ENCODE measurements at places on chromosomes 6 and 20. TPM values are rescaled to one million over a fixed set of nuclear protein-coding genes. Genes with fewer than 3 reads are reported as not detected.

GRCh38 chr6:63563235-63563634 is 9.0 kb upstream of the LOC128125822 start:
- no peaks in the 10 kb centered on the region for H3K4me1 ChIP-seq
- no peaks in the 10 kb centered on the region for H3K27me3 ChIP-seq
- H3K4me3 ChIP-seq = no peak overlapping the region
- H3K36me3 ChIP-seq = no peaks in the 10 kb centered on the region
- H3K27ac ChIP-seq = no peak overlapping the region

The PRICKLE4 gene
- 5.3 TPM for total RNA-seq

DNA sequence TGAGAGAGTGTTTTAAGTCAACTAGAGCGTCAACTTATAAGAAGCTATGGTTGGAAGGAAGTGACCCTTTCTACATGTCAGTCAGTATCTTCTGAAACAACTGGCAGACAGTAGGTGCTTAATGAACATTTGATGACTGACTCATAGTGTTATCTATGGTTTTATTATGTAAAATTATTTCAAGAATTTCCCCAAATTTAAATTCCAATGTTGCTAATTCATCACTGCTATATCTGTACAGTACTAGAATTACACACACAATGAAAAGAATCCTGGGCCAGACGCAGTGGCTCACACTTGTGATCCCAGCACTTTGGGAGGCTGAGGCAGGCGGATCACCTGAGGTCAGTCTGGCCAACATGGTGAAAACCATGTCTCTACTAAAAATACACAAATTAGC is 721.4 kb upstream of the FLRT3 start:
- no peak overlapping the region for H3K27ac ChIP-seq
- no peaks in the 10 kb centered on the region for H3K27me3 ChIP-seq
- no peak for DNase-seq
- peaks cover 4% of the 10 kb centered on the region for H3K4me1 ChIP-seq
- no peak overlapping the region for H3K4me3 ChIP-seq

DNA sequence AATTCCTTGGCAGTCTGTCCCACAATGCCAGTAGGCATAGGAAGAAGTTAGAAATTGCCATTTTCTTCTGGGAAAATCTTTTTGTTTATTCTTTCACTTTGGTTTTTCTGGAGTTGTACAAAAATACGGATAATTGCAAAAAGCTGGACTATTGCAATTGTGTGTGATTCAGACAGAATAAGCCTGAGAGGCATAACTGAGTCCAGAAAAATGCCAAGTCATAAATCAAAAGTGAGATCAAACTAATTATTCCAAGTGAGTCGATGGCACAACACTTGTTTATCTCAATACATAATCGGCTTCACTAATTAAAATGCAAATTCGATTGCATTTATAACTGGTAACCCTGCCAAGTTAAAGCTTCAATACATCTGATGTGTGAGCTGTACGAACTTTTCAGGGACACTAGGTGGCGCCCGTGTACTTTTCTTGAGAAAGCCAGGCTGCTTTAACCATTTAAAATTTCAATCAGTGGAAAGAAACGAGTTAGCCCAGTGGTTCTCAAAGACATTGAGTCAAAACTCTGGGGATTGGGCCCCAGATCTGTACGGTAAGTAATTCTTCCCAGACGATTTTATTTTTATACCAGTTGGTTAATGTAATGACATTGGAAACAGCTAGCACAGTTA is 102.6 kb downstream of the LAMP5 start:
- no peak overlapping the region for H3K27ac ChIP-seq
- H3K4me1 ChIP-seq = no peaks in the 10 kb centered on the region
- H3K4me3 ChIP-seq = no peak overlapping the region
- no peak for DNase-seq
- no peaks in the 10 kb centered on the region for H3K36me3 ChIP-seq

- H3K4me3 ChIP-seq = no peak overlapping the region
- no peaks in the 10 kb centered on the region for H3K27me3 ChIP-seq
- no peaks in the 10 kb centered on the region for H3K4me1 ChIP-seq
- no peak overlapping the region for H3K27ac ChIP-seq
- H3K36me3 ChIP-seq = no peaks in the 10 kb centered on the region
Observed at GRCh38 chr6:129793447-129793846, 67.7 kb downstream of the TMEM244 start.

DNA sequence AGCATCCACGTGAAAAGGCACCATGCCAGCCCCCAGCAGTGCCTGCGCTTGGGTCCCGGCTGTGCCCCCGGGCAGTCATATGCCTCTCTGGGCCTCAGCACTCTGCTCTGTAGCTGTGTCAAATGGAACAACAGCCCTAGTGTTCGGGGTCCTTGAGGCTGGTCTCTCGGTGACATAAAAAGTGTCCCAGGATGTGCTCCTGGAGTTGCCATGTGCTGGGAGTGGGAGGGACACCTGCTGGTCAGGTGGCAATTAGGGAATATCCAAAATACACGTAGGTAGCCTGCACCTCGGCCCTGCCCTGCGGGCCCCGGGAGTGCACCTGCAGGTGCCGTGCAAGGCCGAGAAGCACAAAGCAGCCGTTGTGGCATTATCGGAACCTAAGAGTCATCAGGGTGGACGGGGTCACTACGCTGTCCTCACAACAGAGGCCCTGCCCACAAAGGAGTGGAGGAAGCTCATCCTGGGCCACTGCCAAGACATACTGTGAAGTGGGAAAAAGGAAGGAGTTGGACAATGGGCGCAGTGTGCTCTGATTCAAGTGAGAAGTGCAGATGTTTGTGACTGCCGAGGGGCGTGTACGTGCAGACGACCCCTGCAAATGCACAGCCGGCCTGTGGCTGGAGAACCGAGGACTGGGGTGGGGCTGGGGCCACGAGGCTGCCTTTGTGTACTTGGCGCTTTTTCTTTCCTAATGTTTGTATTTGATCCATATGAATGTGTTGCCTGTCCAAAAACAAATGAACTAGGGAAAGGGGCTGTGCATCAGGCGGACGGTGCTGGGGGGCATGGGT is 24.6 kb downstream of the SLCO4A1 start:
- peak; percentile 77 for DNase-seq
- no peaks in the 10 kb centered on the region for H3K27me3 ChIP-seq

GRCh38 chr6:157868835-157869234 is 45.8 kb downstream of the SNX9 start:
- H3K4me1 ChIP-seq = no peaks in the 10 kb centered on the region
- no peaks in the 10 kb centered on the region for H3K27me3 ChIP-seq
- no peaks in the 10 kb centered on the region for H3K36me3 ChIP-seq
- no peak for DNase-seq
- H3K27ac ChIP-seq = no peak overlapping the region

GRCh38 chr6:156344491-156344890 is 432.7 kb upstream of the ARID1B start:
- H3K27ac ChIP-seq = no peak overlapping the region
- H3K27me3 ChIP-seq = no peaks in the 10 kb centered on the region
- H3K4me1 ChIP-seq = no peaks in the 10 kb centered on the region

- H3K36me3 ChIP-seq = no peaks in the 10 kb centered on the region
- no peak for DNase-seq
- H3K27me3 ChIP-seq = no peaks in the 10 kb centered on the region
- H3K4me1 ChIP-seq = no peaks in the 10 kb centered on the region
Observed at GRCh38 chr6:146857980-146858347, 259.2 kb downstream of the ADGB start.

DNA sequence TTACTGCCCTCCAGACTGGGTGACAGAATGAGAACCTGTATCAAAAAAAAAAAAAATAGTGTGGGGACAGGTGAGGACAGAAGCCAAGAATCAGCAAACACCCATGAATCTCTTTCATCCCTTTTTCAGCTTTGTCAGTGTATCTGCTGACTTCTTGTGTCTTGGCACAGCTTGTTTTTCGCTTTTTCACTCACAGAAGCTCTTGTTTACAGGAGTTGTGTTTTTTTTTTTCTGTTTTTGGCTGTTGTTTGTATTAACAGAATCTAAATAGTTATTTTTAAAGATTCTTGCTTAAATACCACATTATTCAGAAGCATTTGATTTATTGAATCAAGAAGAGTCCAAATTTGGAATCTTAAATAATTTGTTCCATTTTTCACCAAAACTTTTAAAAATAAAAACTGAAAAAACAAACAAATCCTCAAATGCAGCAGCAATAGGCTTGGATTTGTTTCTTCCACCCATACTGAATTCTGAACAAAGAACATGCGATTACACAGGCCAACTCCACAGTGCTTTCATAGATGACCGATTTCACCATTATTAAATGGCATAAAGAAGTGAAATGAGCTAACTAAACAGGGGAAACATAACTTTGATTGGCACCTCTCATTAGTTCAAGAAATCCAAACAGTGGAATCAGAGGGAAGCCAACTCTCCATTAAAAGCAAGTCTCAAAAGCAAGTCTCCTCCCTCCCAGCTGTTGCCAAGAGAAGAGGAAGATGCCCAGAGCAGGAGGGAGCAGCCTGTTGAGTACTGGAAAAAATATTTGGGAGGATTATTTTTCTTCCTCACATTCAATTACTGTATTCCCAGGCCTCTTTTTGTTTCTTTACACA is 27.2 kb upstream of the GPR63 start:
- H3K27me3 ChIP-seq = no peaks in the 10 kb centered on the region
- H3K27ac ChIP-seq = no peak overlapping the region
- H3K4me1 ChIP-seq = no peaks in the 10 kb centered on the region
- DNase-seq = no peak

DNA sequence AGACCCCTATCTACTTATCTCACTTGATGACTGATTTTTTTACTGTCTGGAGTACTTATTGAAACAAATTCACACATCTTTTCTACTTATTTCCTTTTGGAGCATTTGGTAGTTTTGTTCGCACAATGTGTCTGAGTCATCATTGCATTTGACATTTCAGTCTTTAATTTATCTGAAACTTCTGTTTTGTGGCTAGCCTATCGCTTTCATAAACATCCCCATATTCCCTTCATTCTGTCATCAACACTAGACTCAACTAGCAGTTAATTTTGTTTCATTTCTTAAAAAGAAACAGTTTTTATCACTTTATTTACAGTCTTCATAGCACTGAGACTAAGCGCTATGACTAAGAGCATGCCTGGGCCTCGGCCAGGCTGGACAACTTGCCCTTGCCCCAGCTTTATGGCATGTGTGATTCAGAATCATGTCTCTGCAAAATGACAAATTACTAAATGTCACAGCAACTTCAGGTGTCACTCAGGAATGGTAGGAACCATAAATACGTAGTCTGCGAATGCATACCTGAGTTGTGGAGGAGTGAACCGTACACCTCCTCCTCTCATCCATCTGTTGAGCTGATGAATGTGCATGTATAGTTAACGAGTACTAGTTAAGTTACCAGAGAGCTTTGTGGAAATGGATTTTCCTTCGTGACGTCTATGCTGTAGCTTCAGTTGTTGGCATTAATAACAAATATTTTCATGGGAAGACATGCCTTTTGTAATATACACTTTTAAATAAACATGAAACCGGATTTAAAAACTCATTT is 16.2 kb downstream of the L3MBTL3 start:
- H3K4me1 ChIP-seq = no peaks in the 10 kb centered on the region
- no peaks in the 10 kb centered on the region for H3K27me3 ChIP-seq
- H3K36me3 ChIP-seq = no peaks in the 10 kb centered on the region
- DNase-seq = no peak
- H3K4me3 ChIP-seq = no peak overlapping the region

GRCh38 chr6:21801446-21802174 is 208.1 kb downstream of the SOX4 start:
- DNase-seq = no peak
- H3K36me3 ChIP-seq = no peaks in the 10 kb centered on the region
- no peaks in the 10 kb centered on the region for H3K4me1 ChIP-seq
- H3K27me3 ChIP-seq = no peaks in the 10 kb centered on the region

DNA sequence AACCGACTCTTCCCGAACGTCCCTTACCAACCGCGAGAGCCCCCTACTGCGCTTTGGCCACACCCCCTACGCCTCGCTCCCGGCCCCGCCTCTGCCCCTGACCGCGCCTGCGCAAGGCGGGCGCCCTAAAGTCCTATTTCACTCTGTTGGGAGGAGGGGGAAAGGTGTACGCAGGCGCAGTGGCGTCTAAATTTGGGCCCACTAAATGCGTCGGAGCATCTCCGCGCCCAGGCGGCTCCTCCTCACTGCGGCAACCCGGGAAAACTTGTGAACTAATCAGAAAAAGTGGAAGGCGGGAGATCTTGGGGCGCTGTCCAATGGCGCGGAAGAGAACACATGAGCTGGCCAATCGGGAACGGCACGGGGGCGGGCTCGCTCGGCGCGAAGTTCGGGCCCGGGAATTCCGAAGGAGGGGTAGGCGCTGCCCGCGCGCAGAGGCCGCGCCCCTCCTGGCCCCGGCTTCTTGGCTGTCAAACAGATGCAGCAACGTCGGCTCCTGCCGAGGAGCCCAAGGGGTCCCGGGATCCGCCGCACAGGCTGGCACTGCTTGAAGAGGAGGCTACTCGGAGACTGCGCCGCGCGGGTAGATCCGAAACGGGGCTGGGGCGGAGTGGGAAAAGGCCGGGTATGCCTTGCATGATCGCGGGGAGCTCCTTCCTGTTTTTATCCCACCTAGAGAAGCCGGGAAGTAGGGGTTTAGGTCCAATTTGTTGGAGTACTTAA is at the start of gene TCF19:
Gene TCF19 (plus strand): TSS at position 450 of the 723 bp plus-strand sequence. CDS start 881 bp downstream, outside the sequence.
- DNase-seq = peak; percentile 99
- peak within 1 kb of the TSS; percentile 90 for H3K27ac ChIP-seq
- peak within 1 kb of the TSS; percentile 57 for H3K4me3 ChIP-seq
- no peaks in the 10 kb centered on the region for H3K36me3 ChIP-seq

- peak overlapping the region; percentile 73 for H3K27ac ChIP-seq
- no peaks in the 10 kb centered on the region for H3K36me3 ChIP-seq
- H3K27me3 ChIP-seq = no peaks in the 10 kb centered on the region
- DNase-seq = no peak
Observed at GRCh38 chr6:1285956-1286355, 25.9 kb upstream of the FOXQ1 start.

GRCh38 chr6:140403020-140403419 is 1028.6 kb upstream of the CITED2 start:
- H3K4me3 ChIP-seq = no peak overlapping the region
- H3K4me1 ChIP-seq = no peaks in the 10 kb centered on the region
- H3K36me3 ChIP-seq = no peaks in the 10 kb centered on the region
- H3K27ac ChIP-seq = no peak overlapping the region

GRCh38 chr6:110067837-110068591 is 89.9 kb downstream of the GPR6 start:
- H3K4me1 ChIP-seq = no peaks in the 10 kb centered on the region
- no peak for DNase-seq
- no peak overlapping the region for H3K4me3 ChIP-seq
- no peaks in the 10 kb centered on the region for H3K27me3 ChIP-seq

GRCh38 chr20:37200926-37201826 is 21.8 kb upstream of the MROH8 start:
- peak overlapping the region; percentile 50 for H3K27ac ChIP-seq
- no peaks in the 10 kb centered on the region for H3K4me1 ChIP-seq
- H3K36me3 ChIP-seq = no peaks in the 10 kb centered on the region
- DNase-seq = no peak
- H3K4me3 ChIP-seq = no peak overlapping the region

The VSX1 gene
- not detected for total RNA-seq

The HLA-DRA gene
- 259 TPM for total RNA-seq

The COX4I2 gene
- total RNA-seq = not detected

DNA sequence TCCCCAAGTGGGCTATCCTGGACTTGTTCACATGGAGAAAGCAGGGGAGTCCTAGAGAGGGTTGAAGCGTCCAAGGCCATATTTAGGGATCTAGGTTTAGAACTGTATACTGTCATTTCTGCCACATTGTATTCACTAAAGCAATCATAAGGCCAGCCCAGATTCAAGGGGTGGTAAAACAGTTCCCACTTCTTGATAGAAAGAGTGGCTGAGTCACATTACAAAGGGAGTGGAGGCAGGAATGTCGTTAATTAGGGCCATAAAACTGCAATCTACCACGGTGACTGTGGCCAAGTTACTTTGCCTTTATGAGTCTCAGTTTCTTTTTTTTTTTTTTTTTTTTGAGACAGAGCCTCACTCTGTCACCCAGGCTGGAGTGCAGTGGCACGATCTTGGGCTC is 7.4 kb upstream of the UBR2 start:
- no peak overlapping the region for H3K4me3 ChIP-seq
- no peaks in the 10 kb centered on the region for H3K36me3 ChIP-seq
- H3K4me1 ChIP-seq = no peaks in the 10 kb centered on the region
- DNase-seq = no peak
- no peak overlapping the region for H3K27ac ChIP-seq

The CFAP206 gene
- 0.64 TPM for total RNA-seq

Data from breast epithelium (tissue), 4 donors.